Stimulated activated CD8-positive, alpha-beta memory T cell treated with anti-CD3 and anti-CD28 coated beads, Interleukin-4, amount 100 ng/mL, for 4 hours (primary cell): ENCODE measurements at places on chromosomes 4 and X.
A peak's percentile ranks its signal among the peaks of the same experiment; 100 is the strongest.

- no peak for DNase-seq
Observed at GRCh38 chrX:112645774-112646173, 34.0 kb downstream of the LHFPL1 start.

GRCh38 chr4:88802138-88802537, 104.5 kb upstream of the NAP1L5 start:
- DNase-seq: no peak

GRCh38 chrX:10444204-10444603, 176.2 kb downstream of the MID1 start:
- no peak for DNase-seq

GRCh38 chr4:92236877-92237276, 66.9 kb upstream of the GRID2 start:
- no peak for DNase-seq

GRCh38 chrX:10158279-10159144, 1.7 kb downstream of the CLCN4 start:
- no peak for DNase-seq

DNA sequence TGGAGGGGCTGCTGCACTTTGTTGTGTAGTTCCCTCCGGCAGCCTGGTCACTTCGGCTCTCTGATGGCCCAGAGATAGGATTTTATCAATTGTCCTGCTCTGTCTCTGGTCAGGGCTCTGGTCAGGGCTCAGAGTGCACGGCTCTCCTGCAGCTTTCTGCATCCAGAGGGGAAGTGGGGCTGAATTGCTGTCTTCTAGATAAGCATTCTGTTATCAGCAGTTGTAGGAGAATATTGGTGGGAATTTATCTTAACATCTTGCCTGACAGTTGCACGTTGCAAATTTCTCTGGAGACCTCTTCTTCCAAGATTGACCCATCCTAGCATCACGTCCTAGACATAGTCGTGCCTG, 62.8 kb downstream of the FAM193A start:
- no peak for DNase-seq

GRCh38 chrX:95884186-95884585, 800.5 kb upstream of the DIAPH2 start:
- DNase-seq: no peak

- DNase-seq: peak; percentile 1
Observed at GRCh38 chr4:128916832-128917231, 107.3 kb downstream of the JADE1 start.

- no peak for DNase-seq
Observed at GRCh38 chrX:24023972-24024669, 2.9 kb downstream of the KLHL15 start.

DNA sequence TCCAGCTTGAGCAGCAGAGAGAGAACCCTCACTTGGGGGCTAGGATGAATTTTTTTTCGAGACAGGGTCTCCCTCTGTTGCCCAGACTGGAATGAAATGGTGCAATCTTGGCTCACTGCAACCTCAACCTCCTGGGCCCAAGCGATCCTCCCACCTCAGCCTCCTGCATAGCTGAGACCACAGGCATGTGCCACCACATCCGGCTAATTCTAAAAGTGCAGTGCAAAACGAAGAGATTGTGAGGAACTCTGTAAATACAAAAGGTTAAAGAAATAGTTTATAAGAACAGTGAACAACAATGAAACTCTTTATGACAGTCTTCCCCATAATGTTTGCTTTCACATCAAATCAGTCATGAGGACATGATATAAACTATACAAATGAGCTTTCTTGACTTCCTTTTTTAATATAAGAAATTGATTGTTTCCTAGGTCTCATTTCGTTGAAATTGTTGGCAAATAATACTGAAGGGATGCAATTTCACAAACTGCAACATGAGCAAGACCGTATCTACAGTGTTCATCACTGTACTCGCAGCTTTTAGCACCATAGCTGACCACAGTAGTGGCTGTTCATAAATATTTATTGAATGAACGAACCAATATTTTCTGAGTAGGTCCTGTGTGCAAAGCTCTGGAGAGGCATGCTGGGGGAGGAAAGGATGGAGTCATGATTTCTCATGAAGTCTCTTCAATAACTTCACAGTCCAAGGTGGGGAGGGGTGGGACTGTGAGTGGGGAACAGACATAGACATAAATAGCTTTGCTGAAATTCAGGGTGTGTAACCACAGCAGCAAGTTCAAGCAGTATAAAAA, 116.1 kb downstream of the SHROOM3 start:
- DNase-seq: no peak

- DNase-seq: no peak
Observed at GRCh38 chr4:65071564-65071963, 598.7 kb downstream of the EPHA5 start.

DNA sequence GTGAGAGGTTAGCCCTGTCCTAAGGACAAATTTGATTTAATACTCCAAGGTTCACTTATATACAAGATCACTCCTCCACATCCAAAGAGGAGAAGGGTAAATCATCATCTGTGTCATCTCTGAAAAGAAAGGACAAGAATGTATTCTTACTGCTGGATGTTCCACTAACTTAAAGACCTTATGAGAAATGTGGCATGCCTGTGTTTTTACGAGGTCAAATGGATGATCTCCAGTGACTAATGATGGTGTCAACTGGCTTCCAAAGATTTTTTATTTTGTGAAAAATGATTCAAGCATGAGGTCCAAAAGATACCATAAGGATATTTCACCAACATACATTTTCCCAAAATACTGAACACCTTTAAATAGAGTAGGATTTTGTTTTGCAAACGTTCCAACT, 143.4 kb downstream of the PTCHD1 start:
- DNase-seq: no peak

GRCh38 chrX:119757979-119758730, at the start of gene SOWAHD:
TSS of gene SOWAHD (plus strand) at chrX:119758588. CDS start at chrX:119758668, 80 bp downstream.
- no peak for DNase-seq

DNA sequence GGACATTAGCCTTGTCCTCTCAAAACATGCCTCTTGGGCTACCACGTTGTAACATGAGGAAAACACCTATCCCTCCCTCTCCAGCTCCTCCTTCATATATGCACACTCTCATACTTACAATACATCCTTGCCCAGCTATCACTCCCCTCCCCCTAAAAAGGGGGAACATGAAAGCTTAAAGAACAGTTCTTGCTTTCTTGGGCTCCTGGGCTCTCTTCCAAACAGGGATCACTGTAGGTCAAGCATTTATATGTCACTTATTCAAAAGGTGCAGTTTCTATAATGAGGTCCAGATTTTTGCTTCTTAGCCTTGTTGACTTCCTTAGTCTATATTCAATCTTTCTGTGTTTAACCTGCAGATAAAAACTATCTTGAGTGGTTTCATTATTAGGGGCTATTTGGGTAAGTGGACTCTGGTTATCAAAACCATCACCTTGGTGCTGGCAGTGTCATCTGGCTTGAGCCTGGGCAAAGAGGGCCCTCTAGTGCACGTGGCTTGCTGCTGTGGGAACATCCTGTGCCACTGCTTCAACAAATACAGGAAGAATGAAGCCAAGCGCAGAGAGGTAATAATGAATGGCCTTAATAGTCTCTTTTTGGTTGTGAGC, 119.4 kb downstream of the AKAP4 start:
- no peak for DNase-seq

DNA sequence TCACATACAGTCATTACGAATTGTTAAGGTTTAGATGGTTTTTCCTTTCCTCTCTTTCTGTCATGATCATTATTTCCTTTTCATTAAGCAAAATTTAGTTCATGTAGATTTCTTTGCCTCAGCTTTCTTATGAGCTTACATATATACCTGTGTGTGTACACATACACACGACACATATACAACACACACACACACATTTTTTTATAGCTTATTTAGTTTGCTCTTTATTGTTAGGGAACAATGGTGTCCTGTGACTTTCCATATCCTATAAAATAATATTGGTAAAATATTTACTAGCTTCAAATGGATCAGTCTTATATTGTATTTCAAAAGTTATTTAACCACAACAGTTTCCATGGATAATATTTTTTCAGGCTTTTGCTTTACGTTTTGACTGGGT, 840.7 kb downstream of the PCDH18 start:
- DNase-seq: no peak

DNA sequence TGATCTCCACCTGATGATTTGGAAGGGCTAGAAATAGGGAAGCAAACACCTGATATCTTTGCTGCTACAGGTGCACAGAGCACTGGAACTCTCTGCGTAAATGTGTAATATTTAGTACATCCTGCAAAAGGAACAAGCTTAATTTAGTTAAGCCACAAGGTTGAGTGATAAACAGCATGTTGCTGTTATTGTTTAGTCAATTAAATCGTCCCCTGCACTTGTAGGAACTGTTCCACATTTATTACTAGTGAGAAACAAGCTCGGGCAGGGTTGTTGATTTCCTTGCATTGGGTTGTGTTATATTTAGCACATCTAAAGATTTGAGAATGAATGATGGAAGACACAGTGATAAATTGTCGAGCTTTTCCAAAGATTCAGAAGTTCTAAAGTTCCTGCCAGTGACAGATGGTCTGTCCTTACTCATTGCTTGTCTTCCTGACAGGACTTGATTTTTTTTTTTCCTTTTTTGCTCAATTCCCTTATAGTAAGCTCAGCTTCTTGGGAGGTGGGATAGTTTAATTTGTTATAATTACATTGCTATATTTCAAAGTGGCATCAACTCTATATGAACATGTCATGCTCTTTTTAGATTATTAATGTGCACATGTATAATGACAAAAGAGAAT, 627.0 kb upstream of the ATOH1 start:
- no peak for DNase-seq

- no peak for DNase-seq
Observed at GRCh38 chrX:12113321-12113720, 25.0 kb upstream of the FRMPD4 start.

DNA sequence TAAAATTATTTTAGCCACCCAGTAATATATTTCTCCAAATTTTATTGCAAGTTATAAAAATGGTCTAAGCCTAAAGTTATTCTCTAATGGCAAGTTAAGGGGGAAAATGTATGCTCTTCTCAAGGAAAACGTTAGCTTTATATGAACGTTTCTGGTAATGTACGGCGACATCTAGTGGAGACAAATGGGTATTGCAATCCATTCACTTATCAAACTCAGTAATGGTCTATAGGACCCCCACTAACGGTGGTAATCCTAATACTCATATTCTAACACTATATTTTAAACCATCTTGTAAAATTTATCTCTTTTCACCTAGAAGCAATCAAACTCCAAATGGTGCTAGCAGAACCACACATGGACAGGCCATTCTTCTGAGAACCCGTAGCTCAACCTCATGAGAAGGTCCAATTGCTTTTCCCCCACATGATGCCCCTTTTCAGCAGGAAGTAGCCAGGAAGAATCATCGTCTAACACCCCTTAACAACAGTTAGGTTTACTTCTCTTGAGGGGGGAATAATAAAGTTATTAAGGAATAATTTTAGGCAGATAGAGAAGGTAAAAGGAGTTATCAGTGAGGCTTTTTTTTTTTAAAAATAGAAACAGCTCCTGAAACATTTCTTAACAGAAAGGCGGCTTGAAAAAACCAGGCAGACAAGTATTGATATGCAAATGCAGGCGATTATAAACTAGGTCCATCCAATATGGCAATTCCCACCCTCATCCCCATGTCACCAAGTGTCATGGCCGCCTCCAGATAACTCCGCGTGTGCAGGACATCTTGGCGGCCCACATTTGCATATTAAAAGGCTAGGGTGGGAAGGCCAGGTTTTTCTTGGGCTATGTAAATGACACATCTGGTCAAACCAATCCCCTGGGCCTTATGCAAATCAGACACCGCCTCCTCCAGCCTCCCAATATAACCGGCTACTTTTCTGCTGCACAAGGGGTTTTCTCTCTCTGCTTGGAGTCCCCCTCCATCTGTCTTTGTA, 35.0 kb downstream of the NUDT11 start:
- DNase-seq: no peak

GRCh38 chrX:39152106-39152649, 350.9 kb downstream of the MID1IP1 start:
- no peak for DNase-seq

GRCh38 chrX:33041141-33041540, 170.2 kb downstream of the DMD start:
- no peak for DNase-seq

GRCh38 chrX:46643636-46644035, 70.1 kb downstream of the CHST7 start:
- no peak for DNase-seq

- no peak for DNase-seq
Observed at GRCh38 chrX:21840193-21840545, 752 bp downstream of the MBTPS2 start.

- DNase-seq: no peak
Observed at GRCh38 chrX:131237363-131237762, 51.7 kb downstream of the IGSF1 start.

DNA sequence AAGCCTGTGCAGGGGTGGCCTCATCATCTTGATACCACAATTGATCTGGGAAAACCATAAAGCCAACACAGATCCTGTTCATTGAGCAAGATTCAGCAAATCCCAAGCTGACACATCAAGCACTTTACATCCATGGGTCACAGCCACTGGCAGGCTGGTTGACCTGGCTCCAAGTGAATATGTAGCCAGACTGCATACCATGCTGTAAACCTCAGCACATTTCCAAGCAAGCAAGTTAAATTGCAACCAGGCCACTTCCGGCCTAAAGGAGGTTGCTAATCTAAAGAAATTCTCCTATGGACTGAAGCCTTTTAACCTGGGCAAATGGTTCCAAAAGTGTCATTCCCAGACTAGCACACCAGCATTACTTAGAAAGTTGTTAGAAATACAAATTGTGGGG, 54.4 kb upstream of the USP26 start:
- DNase-seq: no peak

- DNase-seq: no peak
Observed at GRCh38 chr4:107035819-107036583, at the start of gene DKK2. TSS of gene DKK2 (minus strand) at chr4:107036313. CDS start at chr4:107035591, 722 bp downstream.

GRCh38 chrX:76127341-76127740, 45.5 kb upstream of the PBDC1 start:
- DNase-seq: no peak

- no peak for DNase-seq
Observed at GRCh38 chr4:129747756-129748155, 651.8 kb downstream of the C4orf33 start.

GRCh38 chr4:184853436-184853835, 27.7 kb upstream of the ACSL1 start:
- no peak for DNase-seq

GRCh38 chr4:16952462-16952871, 54.0 kb upstream of the LDB2 start:
- DNase-seq: no peak

DNA sequence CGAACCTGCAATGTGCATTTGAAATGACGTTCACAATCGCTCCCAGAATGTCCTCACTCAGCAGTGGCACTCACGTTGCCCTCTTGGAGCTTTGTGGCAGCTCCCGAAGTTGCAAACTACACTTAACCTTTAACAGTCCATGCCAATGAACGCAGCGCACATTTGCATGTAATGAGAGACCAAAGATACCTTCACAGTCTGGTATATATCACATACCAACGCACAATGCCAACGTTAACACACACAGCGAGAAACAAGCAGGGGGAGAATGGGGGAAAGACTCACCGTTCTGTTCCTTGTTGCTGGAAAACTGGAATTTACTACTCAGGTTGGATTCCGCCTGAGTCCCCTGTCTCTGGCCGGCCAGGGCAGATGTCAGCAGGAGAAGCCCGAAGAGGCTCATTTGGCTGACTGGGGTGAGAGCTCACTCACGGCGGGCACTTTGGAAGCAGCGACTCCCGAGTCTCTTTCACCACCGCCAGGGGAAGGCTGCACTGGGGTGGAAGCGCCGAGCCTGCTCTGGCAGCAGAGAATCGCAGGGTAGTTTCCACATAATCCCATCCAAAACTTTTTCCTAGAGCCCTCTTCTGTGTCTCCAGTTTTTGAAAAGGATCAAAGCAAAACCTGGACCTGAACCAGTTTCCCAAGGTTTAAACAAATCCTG, 966 bp downstream of the PDGFC start:
- no peak for DNase-seq
